ENCODE measurements at places on chromosomes 5 and 9.

DNA sequence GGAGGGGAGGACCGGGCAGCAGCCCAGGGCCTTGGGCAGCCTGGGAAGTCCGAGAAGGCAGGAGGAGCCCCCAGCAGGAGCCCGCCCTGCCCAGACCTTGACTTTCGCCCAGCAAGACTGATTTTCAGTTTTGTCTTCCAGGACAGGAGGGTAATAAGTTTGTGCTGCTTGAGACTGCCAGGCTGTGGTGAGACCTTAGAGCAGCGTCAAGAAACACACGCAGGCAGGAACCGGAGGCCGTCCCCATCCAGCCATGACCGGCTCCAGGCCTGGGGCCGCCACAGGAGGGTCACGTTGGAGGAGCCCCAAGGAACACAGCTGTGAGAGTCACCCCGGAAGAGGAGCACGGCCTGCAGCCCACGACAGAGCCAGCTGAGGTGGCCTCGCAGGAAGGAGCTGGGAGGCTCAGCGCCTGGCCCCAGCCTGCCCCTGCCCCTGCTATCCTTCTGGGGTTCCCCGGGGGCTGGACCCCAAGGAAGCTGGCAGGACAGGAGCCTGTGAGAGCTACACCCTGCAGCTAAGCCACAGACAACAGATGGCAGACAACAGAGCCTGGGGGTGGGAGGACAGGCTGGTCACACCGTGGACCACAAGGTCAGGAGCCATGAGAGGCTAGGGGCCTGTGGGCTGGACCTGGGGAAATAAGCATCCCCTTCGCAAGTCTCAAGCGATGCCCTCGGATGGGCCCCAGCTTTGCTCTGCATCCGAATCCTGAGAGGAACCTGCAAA, 126.0 kb upstream of the FAM120A start:
- DNase-seq = no peak

DNA sequence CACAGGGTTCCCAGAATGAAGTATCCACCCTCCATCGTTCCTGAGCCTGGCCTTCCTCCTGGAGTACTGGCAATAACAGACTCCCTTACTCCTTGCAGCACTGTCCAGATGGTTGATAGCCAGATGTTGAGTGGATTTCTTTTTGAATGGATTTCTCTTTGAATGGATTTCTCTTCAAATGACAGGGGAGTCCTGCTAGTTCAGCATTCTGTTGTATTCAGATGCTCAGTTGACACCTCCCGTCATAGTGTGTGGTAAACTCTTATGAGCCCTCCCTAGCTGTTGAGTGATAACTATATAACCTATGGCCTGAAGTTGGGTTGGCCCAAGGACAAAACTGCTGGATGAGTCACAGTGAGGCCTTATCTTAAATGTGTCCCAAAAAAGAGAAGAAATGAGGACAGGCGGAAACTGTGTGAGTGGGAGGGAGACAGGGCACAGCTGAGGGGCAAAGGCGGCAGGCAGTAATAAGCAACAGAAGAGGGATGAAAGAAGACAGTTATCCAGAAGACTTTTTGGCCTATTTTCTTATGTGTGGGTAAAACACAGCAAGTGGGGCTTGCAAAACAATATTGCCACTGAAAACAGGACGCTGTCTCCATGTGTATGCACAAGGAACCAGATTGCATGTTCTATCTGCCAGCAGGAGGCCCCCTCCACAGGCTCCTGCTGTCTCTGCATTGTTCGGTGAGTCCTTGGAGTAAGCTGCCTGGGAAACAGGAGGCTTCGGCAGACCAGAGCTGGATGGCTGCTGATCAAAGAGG, 209.5 kb upstream of the S1PR3 start:
- DNase-seq = peak; percentile 56

DNA sequence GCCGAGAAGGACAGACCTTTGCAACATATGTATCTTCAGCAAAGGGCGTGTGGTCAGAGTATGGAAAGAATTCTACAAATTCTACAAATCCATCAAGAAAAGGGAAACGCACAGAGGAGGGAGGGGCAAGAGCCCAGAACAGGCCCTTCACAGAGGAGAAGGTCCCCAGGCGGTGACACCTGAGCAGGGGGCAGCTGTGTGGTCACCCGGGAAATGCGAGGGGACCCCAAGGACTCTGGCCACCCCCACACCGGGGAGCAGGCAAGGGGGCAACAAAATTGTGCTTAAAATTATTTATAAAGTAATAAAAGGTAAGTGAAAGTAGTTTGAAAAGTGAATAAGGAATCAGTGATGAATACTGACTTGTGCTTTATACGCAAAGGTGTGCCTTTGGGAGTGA, 17.6 kb downstream of the NACC2 start:
- no peak for DNase-seq

- no peak for DNase-seq
Observed at GRCh38 chr5:16837305-16837704, 98.8 kb downstream of the MYO10 start.

DNA sequence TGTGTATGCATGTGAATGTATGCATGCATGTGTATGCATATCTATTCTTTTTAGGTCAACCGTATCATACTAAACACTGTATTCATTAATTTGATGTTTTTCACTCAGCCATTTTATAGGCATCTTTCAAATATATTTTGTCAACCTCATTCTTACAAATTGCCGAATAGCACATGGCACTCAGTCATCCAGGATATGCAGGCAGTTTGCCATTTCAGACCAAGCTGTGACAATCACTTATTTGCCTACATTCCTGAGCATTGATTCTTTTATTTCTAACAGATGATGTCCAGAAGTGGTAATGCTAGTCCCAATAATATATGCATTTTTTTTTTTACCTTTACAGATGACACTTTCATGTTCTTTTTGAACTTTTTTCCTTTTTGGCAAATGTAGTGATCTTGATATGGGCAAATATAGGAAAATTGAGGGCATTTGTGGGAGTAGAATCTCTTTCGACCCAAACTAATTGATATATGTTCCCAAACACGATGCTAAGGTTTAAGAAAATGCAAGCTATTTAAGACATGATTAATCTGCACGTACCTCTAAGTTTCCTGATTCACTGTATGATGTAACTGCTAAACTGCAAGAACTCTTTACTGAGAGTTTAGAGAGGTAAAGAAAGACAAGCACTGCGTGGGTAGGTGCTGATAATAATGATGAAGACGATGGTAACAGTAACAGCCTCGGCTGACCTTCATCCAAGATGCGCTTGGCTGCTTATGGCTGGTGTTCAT, 153.9 kb upstream of the DAP start:
- peak; percentile 67 for DNase-seq

- DNase-seq = no peak
Observed at GRCh38 chr5:2178071-2178477, 295.3 kb upstream of the IRX4 start.

DNA sequence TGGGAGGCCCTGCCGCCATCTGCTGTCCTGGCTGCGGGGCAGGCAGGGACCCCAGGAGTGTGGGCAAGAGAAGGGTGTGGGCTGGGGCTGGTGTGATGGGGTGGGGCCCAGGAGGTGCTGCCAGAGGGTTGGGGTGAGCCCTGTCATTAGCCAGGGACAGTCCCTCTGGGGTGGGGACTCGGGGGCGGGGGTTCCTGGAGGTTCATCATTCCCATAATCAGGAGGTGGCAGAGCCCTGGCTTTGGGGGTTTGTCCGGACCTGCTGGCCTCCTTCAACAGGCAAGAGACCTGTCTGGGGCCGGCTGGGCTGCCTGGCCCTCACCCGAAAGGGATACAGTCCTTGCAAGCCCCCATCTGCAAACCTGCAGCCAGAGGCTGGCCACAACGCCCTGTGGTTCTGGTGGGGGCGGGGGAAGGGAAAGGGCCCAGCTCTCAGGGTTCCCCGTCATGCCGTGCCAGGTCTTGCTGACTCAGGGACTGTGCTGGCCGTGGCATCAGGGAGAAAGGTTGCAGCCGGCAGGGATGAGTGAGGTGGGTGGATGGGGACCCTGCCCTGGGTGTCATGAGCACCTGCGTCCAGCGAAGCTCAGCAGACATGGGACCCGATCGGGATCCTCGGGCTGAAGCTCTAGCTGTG, 65.2 kb downstream of the MRPL36 start:
- no peak for DNase-seq

DNA sequence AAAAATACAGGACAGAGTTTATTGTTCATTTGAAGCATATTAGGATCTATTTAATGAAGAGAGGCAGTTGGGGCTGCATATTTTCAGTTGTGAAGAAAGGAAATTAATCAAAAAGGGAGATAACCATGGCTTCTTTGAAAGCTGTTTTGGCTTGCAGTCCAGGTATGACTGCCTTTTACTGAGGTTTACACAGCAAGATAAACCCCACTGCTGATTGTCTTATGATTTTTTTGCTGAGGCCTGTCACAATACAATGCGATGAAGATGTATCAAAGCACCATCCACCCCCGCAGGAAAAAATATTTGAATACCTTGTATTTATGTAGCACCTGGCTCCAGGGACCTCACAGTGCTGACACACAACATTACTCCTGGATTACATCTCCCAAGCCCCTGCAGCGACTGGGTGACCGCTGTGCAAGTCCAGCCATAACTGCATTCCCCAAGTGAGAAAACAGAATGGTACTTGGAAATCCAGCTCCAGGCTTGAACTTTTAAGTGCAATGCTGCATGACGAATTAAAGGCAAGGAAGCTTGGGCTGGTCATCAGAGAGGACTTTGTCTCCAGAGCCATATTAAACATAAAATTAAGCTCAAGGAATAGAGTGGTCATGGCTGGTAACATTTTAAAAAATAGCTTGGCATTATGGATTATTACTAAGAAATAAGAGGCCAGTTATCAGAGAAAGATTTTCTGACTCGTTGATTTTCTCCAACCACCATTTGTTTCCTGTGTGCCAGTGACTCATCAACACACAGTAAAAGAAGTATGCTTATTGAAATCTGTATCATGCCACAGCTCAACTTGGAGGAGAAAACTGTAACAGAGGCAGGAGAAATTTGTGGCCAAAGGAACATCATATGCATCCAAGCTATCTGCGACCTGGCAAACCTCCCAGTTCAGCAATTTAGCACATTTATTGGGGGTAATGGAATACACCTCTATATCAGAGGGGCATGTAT, 374.2 kb downstream of the MAN2A1 start:
- DNase-seq = no peak

DNA sequence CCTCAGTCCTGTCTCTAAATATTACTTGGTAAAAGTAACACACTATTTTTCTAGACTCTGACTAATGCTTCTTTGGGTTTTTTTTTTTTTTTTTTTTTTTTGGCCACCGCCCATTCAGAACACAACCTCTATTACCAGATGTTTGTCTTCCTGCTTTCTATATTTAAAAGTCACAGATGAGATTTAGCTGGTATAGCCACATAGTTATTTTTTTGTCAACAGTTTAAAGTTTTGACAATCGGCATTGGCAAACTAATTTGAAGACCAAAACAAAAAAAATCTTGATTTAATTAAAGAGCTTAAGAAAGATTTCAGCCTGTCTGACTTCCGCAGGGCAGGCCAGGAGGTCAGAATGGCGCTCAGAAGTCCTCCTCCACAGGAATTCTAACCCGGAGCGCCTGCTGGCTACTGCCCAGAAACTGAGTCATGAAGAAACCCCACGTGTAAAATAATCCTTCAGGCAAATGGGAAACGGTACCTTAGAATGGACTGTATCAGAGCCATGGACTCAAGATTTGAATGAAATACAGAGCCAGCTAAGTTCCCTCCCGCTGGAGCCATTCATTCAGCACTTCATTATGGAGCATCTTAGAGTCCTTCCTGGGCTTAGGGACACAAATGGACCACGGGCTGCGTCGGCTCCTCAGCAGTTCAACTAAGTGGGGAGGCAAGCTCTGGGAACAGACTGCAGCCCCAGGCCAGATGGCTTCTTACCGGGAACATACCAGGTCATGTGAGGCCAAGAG, 55.6 kb downstream of the PTPDC1 start:
- peak; percentile 98 for DNase-seq

- no peak for DNase-seq
Observed at GRCh38 chr5:122184676-122185255, 55.4 kb downstream of the ZNF474 start.

DNA sequence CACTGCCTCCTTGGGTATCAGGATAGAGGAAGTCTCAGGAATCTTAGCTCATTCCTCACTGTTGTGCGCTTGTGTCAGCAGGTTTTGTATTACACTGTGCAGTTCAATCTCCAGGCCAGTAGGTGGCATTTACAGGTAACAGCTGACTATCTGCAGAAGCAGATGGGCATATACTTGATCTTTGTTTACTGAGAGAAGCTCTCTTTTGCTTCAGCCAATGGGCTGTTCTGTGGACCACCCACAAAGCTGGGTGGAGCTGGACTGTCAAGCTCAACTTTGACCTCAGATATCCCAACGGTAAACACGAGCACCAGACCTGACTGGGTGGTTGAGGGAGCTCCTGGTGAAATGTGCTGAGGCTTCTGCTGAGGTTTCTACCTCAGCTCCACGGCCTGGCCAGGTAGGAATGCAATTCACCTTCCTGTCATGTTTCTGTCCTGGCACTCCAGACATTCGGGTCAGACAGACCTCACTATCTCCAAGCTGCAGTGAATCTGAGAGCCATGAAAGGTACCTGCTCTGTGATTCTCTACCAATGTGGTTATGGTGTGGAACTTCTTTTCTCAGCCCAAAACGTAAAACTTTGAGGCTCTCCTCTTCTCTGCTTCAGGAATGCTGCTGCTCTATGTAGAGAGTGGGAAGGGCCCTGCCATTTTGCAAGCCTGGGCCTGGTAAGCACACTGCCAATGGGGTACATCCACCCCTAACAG, 167.9 kb upstream of the ACTBL2 start:
- peak; percentile 77 for DNase-seq

- DNase-seq = peak; percentile 22
Observed at GRCh38 chr5:76046741-76047140, 36.4 kb upstream of the SV2C start.

DNA sequence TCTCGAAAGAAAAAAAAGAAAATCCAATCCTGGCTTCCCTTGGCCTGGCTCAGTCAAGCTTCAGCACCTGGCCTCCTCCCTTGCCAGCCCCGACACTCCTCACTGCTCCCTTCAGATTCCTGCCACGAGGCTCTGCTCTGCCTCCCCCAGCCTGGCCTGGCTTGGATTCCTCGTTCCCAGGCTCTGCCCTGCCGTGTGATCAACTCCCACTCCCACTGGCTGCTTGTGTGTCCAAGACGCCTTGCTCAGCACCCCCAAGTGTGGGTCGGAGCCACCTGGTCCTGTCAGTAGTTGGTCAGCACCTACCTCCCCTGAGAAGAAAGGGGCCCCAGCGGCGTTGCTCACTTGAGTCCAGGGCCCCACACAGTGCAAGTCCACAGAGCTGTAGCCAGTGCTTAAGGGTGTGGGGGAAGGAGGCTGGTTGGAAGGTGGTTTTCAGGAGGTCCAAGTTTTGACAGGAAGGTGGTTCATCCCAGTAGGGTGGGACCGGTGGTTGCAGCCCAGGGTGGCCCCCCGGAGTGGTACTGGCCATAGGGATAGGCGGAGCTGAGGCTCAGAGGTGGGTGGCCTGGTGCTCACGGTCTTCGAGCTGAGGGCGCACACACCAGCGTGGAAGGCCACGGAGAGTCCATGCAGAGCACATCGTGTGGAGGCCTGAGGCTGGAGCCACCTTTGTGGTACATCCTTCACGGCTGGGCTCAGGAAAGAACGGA, 46.4 kb downstream of the JADE2 start:
- no peak for DNase-seq
